Stimulated activated CD8-positive, alpha-beta memory T cell treated with anti-CD3 and anti-CD28 coated beads, Interleukin-15, amount 100 ng/mL, for 48 hours (primary cell): ENCODE measurements at places on chromosomes 13 and 19.

DNA sequence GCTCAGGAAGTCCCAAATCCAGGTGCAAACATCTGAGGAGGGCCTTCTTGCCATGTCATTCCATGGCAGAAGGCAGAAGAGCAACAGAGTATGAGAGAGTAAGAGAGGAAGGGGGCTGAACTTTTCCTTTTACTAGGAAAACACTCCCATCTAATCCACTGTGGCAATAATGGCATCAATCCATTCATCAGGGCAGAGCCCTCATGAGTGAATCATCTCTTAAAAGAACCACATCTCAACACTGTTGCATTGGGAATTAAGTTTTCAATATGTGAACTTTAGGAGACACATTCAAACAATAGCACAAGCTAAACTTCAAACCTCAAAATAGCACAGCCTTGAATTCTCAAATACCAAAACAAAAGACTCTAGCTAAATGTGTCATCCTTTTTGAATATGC is 264.5 kb downstream of the KCTD12 start:
- no peak for DNase-seq

- DNase-seq = peak; percentile 90
Observed at GRCh38 chr13:32586080-32586900, at the start of gene PDS5B. Gene PDS5B (plus strand): TSS chr13:32586452. CDS start chr13:32648773, 62,321 bp downstream.

- DNase-seq = no peak
Observed at GRCh38 chr19:49255674-49256073, 69.3 kb downstream of the SLC6A16 start.

- no peak for DNase-seq
Observed at GRCh38 chr13:80666782-80667552, 326.0 kb upstream of the SPRY2 start.

DNA sequence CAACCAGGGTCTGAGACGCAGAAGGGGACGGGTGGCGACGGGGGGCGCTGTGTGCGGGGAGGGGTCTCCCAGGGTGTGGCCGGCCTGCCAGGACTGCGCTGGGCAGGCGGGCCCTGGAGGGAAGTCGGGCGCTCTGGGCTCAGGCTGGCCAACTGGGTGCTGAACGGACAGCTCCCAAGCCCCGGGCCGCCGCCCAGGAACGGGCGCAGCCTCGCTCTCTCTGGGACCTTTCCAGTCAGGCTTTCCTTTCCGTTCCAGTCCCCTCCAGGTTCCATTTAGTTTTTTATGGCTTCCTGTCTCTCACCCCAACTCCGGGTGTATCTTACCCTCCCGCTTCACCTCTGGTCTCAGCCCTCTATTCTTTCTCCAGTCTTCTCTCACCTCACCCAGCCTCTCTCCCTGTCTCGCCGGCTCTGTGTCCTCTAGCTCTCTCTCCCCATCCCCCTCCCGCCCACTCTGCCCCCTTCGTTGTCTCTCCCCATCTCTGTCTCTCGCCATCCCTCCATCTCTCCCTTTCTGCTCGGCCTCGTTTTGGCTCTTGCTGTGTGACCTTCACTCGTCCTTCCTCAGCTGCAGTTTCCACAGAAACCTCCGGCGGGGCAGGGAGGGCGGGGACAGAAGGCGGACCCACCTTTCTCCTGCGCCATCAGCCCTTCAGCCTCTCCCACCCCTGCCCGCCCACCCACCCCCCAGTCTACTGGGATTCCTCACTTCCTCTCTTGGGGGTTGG is 3.3 kb upstream of the ATP1A3 start:
- no peak for DNase-seq

GRCh38 chr13:114147803-114148520 is 15.5 kb upstream of the RASA3 start:
- DNase-seq = no peak

- DNase-seq = no peak
Observed at GRCh38 chr13:48233889-48234488, 983 bp downstream of the ITM2B start.

- DNase-seq = no peak
Observed at GRCh38 chr13:26022538-26023292, 29.1 kb downstream of the SHISA2 start.

GRCh38 chr13:97072297-97072696 is 78.0 kb upstream of the OXGR1 start:
- DNase-seq = no peak

- DNase-seq = no peak
Observed at GRCh38 chr19:46040952-46041500, at the start of gene IGFL4. Gene IGFL4 (minus strand): TSS chr19:46041002. CDS start chr19:46040962, 40 bp downstream.

- DNase-seq = no peak
Observed at GRCh38 chr19:6500837-6501739, 1.0 kb downstream of the TUBB4A start.

GRCh38 chr19:27676334-27676733 is 1536.6 kb downstream of the UQCRFS1 start:
- DNase-seq = no peak

DNA sequence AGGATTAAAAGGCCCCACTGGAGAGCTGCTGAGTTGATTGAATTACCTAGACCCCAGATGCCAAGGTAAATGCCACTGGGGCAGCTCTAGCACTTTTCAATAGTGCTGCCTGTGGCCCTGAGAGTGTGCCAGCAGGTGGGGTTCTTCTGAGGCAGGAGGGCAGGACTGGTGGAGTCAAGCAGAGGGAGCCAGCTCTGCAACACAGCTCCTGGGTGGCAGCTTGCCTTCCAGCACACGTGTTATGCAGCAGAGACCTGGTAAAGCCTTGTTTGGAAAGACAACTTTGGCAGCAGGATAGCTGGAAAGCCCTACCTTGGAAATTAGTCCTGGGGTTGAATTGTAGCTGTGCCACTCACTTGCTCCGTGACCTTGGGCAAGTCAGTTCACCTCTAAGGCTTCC is 306.6 kb downstream of the ATP8A2 start:
- no peak for DNase-seq

DNA sequence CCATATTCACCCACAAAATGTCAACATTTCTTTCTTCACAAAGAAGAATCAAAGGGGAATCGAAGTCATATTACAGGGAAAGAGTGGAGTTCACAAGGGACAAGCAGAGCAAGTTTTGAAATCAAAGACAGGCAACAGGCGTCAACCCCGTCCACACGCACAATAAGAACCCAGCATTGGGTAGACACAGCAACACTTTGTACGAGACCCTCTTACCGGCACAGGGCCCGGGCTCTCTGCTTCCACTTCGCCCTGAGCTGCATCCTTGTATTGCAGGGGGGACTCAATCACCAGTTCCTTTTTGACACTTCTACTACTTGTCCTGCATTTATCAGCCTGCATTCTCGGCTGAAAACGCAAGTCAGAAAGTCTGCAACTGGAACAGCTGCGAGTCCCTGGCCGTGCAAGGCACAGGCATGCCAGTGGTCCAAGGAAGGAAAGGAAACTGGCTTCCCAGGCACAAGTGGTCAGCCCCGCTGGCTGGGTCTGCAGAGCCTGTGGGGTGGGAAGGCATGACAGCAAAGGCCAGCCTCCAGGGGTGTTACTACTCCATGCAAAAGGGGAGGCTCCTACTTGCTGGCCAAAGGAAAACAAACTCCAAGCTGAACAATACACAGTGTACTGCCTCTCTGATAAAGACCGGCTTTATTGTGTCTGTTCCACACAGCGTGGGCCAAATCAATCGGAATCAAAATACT is at the start of gene DOCK9:
Gene DOCK9, minus strand, starts transcription at position 497 of the 698 bp plus-strand sequence. Its CDS starts 155 bp downstream, at position 342.
- DNase-seq = no peak

DNA sequence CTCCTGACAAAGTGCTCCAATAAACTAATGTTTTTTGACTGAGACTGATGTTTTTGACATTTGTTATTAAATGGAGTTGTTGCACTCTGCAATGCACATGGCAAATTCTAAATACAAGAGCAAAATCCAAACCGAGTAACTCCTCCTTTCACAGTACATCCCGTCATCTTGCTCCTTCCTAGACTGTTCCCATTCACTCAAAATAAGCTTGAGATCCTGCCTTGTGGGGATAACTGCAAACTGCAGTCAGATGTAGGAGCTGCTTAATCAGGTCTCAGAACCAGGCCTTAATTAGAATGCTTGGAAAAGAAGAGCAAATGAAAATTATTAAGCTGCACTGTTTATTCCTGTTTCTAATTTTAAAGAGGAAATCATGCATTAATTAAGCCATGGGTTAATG is 134.8 kb upstream of the SPRY2 start:
- DNase-seq = no peak

GRCh38 chr13:33181264-33181663 is 104.3 kb downstream of the STARD13 start:
- no peak for DNase-seq

DNA sequence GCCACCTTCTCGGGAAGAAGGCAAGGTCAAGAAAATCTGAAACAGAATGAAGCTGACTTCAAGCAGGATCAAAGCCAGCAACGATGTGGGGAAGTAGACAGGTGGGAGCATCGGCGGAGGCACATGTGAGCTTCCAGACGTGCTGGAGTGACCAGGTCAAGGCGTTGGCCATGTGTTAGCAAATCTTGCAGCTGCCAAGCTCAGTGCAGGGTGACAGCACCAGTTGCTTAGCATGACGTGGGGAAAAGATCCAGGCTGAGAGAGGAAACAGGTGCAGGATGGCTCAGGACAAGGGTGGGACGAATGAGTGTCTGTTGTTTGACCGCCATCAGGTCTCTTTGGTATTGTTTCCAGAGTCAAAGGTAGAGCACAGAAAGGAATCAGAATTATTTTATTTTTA is 92.3 kb downstream of the TNFSF13B start:
- no peak for DNase-seq

- no peak for DNase-seq
Observed at GRCh38 chr19:39218230-39219007, 14.4 kb upstream of the SYCN start.

DNA sequence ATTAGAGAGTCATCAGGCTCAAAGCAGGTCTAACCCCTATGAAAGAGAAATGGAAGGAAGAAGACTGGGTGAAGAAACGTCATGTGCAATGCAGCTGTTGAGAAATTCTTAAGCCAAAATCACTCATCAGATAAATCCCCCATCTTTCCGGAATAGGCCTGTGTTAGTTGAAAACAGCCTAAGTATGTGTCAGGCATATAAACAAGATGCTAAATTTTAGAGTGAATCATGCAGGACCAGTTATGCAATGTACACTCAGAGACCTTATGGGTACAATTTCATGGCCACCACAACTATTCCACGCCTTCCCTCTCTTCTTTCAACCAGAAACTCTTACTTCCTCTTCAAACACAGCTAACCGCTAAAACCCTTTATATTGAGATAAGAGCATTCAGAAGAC is 717.7 kb upstream of the ATXN8OS start:
- no peak for DNase-seq
